Naive thymus-derived CD8-positive, alpha-beta T cell (primary cell): ENCODE measurements at places on chromosomes 5 and 9. TPM values are rescaled to one million over a fixed set of nuclear protein-coding genes. Genes with fewer than 3 reads are reported as not detected.

CCDC152 gene
- total RNA-seq = 9.6 TPM

DNA sequence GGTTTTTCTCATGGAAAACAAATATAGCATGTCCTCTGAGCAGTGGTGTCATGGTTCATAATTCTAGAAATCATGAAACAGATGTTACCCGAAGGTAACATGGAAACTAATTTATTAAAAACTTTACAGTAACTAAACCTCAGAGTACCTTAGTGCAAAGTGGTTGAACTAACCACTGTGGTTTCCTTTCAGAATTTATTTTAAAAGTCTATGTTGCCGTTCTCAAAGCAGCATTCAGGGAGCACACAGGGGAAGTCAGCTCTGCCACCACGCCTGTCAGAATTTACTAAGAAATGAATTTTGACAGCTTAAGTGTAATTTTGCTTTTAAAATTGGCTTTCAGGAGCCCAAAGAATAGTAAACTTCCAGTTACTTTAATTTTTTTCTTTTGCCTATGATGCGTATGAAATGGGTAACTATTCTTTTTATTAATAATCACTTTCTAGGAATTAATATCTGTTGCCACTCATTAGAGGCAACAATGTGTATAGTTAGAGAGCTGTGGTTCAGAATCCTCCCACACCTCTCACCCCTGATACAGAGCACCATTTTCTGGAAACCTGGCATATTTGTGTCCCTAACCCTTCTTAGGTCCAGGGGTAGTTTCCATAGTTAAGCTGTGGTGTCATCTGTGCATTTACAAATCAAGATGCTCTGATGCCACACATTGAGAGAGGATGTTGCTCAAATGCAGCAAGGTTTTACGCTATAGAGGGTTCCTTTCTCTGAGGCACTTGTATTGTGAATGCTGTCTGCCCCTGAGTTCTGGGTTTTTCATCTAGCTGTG is 202.6 kb downstream of the ZSWIM6 start:
- H3K27me3 ChIP-seq = no peaks in the 10 kb centered on the region
- peaks cover 47% of the 10 kb centered on the region for H3K36me3 ChIP-seq
- H3K27ac ChIP-seq = no peak overlapping the region

- H3K27ac ChIP-seq = no peak overlapping the region
- H3K27me3 ChIP-seq = peaks cover 3% of the 10 kb centered on the region
- H3K4me3 ChIP-seq = no peak overlapping the region
- no peaks in the 10 kb centered on the region for H3K36me3 ChIP-seq
Observed at GRCh38 chr9:111843971-111844370, 49.2 kb upstream of the SHOC1 start.

DNA sequence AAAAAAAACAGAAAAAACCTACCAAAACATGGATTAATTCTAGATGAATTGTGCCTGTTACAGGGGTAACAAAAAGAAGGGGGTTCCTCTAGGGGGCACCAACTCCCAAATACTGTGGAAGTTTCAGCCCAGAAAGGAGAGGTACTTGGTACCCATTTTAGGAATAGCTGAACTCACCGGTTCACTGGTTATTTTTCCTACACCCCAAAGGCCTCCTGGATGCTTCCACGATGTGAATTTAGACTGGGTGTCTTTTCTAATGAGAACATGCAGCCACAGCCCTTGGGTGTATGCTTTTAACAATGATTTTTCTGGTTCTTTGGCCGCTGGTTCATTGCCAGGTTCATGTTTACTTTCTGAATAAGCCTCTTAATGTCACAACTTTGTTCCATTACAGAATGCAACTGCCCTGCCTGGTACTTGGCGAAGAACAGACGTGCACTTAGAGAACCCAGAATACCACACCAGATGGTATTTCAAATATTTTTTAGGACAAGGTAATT is 46.7 kb downstream of the GARNL3 start:
- no peak for DNase-seq
- H3K27ac ChIP-seq = no peak overlapping the region
- no peak overlapping the region for H3K4me3 ChIP-seq
- no peaks in the 10 kb centered on the region for H3K4me1 ChIP-seq
